ENCODE measurements at places on chromosomes 1 and 21.

DNA sequence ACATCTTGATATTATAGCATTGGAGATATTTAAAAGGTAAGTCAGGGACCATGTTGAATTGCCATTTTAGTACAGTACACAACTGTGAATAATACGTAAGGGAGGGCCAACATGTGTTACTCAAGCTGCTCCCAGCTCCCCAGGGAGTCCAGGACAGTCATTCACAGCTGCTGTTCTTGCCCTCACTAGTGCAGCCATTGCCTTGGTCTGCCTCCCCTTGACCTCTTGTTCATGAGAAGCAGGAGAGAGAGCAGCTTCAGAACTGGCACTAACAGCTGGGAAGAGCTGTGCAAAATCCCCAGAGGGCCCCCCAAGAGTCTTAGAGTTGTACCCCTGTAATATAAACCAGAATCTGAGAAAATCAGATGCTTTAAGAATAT lies 16.4 kb downstream of the TCEANC2 start:
- no peak for DNase-seq

- no peak for DNase-seq
These were observed 42.3 kb downstream of the AZIN2 start for GRCh38 chr1:33123266-33123665.

DNA sequence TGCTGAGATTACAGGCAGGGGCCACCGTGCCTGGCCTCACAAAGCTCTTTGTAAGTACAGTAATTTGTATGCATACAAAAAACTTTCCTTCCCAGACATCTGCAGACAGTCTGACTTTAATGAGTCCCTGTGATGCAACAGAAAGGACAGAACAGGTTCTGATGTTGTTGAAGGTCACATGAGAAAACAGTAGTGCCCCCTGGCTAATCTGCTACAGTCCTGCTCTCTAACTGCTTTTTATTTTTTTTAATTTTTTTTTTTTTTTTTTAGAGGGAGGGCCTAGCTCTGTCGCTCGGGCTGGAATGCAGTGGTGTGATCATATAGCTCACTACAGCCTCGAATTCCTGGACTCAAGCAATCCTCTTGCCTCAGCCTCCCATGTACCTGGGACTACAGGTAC lies 36.7 kb downstream of the ACBD3 start:
- DNase-seq: no peak

- DNase-seq: no peak
These were observed 575.9 kb downstream of the USP25 start for GRCh38 chr21:16305686-16306085.

GRCh38 chr1:157277281-157277680 lies 139.1 kb upstream of the ETV3 start:
- no peak for DNase-seq

DNA sequence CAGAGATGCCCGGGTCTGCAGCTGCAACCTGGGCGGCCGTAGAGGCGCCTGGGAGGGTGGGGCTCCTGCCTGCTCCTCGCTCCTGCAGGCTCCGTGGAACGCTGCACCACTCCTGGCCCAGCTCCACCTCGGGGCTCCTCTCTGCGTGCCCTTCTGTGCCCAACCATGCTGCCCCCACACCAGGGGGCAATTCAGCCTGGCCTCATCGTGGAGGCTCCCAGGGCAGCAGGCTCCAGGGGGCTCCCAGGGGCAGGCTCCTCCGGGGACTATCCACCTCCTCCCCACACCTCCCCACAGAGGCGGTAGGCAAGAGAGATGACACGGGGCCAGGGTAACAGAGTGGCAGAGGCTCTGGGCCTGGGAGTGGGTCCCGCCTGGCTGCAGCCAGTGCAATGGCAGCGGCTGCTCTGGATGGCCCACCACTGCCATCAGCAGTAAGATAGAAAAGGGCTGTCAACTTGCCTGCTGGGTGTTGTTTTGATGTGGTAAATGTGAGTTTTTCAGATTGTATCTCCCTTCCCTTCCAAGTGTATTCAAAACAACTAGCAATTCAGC lies 22.4 kb upstream of the LRRC8C start:
- DNase-seq: peak; percentile 27

GRCh38 chr1:36764798-36765197 lies 269.5 kb downstream of the GRIK3 start:
- DNase-seq: no peak

GRCh38 chr1:42340901-42341300 lies 5.9 kb upstream of the FOXJ3 start:
- no peak for DNase-seq

DNA sequence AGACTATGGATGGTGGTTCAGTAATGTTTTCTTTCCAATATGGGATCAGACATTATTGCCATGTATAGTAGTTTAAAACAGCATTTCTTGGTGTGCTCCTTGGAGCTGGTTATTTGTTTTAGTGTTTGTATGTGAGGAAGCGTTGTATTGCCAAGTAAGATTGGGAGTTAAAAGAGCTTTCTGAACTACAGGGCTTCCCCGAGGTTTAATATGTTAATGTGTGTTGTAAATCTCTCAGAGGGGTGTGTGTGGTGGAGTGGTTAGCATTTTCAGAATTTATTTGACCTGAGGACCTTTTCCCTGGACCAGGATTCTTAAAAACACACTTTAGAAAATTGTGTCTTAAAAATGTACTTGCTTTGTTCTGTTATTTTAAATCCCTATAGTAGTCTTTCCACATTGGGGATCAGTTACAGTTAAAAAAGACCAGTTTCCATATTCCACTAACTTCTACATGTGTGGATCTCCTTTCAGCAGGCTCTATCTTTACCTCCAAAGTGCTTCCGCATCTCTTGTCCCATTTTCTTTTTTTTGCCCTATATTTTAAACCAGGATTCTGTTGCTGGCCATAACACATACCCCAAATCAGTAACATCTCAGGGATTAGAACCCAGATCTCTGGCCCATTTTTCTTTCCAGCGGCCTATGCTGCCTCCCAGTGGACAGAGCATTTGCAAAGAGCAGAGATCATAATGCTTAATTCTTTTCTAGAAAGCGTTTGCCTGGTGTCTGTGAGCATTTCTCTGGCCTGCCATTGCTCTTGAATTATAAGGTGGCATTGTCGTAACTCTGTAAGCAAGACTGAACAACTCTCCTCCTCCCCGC lies 58.6 kb downstream of the PBX1 start:
- DNase-seq: no peak
